Memory B cell (primary cell): ENCODE measurements at places on chromosomes 5 and 9.

DNA sequence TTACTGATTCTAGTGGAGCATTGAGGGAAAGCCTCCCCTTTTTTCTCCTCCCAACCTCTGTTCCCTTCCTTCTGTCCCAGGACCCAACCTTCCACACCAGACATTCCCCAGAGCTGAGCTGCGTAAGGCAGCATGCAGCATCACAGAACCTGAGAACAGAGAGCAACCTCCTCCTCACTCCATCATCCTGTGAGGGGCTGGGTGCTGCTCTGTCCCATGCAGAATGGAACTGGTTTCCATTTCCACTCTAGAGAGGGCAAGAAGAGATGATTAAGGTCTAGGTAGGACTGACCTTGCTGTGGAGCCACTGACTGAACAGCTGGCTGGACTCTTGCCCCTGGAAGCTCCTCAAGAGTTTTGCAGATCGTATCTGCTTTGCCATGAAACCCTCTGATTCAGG lies 30.1 kb upstream of the IL7R start:
- DNase-seq = no peak

GRCh38 chr5:157651623-157652376 lies 438 bp downstream of the SOX30 start:
- DNase-seq = peak; percentile 77

GRCh38 chr9:72137697-72138365 lies 11.4 kb upstream of the GDA start:
- no peak for DNase-seq

- DNase-seq = no peak
Observed at GRCh38 chr9:10104774-10105173, 508.0 kb downstream of the PTPRD start.
